SIG-M5 (cell line): ENCODE measurements at places on chromosomes 6 and 20.
A peak's percentile ranks its signal among the peaks of the same experiment; 100 is the strongest.

DNA sequence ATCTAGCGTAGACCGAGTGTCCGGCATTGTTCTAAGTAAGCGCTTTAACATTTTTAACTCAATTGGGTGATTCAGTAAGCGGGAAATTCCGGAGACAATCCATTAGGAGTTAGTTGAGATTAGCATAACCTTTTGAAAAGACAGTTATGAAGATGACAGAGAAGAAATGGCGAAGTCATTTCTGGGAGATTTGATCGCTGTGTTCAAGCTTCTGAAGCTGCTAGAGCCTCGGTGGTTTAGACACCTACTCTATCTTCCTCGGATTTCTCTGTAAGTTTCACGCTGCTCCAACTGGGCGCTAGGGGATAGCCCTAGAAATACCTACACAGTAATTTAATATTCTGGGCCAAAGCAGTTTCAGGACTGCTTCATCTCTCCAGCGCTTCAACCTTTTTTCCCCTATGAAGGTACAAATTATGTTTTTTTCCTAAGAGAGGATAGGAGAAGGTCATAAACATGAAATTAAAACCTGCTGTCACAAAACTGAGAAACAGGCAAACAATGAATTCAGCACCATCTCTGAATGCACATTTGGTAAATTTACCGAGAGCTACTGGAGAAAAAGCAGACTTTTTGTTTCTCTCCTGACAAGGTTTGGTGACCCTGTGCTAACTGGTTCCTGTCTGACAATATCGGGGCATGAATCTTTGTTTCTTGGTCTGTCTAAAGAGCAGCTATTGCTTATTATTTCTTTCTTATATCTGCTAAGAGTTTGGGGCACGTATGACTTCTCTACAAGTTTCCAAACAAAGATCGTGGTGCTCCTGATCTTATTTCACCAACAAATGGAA, 22.4 kb downstream of the ZNF311 start:
- DNase-seq = peak; percentile 27

GRCh38 chr6:760982-761955, 68.3 kb upstream of the EXOC2 start:
- no peak for DNase-seq

- DNase-seq = no peak
Measured at GRCh38 chr6:22657352-22657980, 88.1 kb downstream of the HDGFL1 start.

DNA sequence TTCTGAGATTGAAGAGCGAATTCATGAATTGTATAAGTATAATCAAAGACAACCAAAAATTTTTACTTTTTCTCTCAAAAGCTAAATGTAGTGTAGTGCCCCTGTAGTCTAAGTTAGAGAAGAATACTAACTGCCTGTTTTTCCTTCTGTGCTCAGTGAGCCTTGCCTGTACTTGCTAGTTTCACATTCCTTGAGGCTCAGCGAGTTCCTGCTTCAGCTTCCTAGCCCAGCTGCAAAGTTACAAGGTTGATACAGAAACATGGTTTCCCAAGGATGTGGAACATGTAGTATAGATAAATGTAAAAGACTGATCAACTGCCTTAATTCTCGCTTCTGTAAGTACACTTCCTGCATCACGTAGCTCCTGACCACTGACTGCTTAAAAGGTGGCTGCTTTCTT, 33.1 kb upstream of the SEC63 start:
- no peak for DNase-seq

- DNase-seq = no peak
Measured at GRCh38 chr20:34553366-34553867, 5.1 kb upstream of the MAP1LC3A start.
